ENCODE measurements at places on chromosomes 1 and 21.

GRCh38 chr1:219304227-219305226 is 130.8 kb downstream of the LYPLAL1 start:
- DNase-seq: no peak

- DNase-seq: no peak
Observed at GRCh38 chr1:96569288-96569687, 152.3 kb upstream of the PTBP2 start.

GRCh38 chr1:71223641-71224340 is 143.0 kb upstream of the ZRANB2 start:
- DNase-seq: no peak

DNA sequence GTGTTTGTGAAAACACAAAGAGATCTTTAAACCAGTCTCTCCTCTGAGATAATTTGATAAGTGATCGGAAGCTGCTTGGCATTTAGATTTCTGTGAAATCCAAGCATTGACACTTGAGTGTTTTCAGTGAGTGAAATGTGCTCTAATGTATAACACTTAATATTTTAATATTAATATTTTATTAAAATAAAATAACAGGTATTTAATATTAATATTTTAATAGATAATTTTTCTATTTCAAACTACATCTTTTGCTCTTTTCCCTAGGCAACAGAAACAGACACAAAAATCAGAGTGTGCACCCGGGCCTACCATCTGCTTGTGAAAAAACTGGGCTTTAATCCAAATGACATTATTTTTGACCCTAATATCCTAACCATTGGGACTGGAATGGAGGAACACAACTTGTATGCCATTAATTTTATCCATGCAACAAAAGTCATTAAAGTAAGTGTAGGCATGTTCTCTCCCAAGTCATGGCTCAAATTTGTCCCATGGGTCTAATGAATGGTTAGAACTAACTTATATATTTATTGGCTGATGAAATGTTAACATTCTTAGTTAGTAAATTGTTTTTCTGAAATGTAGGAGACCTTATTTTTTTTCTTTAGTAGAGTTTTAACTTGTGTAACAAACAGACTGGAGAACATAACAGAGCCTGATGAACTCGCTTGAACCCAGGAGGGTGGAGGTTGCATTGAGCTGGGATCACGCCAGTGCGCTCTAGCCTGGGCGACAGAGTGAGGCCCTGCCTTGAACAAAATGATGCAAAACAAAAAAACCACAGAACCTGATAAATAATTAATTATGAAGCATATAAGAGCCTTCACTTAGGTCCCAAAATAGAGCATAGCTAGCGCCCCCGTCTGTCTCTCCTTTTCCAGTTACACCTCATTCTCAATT is 55.2 kb downstream of the MTR start:
- DNase-seq: no peak

DNA sequence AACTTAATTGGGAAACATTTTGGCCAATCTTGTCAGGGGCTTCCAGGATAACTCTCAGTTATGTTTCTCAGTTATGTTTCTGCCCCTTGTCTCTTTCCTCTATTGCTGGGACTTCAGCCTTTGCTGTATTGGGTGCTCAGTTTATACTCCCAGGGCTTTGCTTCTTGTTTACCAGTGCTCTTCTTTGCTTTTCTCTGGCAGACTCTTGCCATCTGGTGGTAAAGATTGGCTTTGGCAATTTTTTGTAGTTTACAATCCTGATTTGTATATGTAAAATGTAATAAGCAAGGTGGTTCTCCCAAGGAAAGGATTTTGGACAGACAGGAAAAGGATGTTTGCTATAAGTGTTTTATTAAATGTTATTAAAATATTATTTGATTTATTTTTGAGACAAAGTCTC is 37.9 kb downstream of the FABP3 start:
- peak; percentile 8 for DNase-seq

DNA sequence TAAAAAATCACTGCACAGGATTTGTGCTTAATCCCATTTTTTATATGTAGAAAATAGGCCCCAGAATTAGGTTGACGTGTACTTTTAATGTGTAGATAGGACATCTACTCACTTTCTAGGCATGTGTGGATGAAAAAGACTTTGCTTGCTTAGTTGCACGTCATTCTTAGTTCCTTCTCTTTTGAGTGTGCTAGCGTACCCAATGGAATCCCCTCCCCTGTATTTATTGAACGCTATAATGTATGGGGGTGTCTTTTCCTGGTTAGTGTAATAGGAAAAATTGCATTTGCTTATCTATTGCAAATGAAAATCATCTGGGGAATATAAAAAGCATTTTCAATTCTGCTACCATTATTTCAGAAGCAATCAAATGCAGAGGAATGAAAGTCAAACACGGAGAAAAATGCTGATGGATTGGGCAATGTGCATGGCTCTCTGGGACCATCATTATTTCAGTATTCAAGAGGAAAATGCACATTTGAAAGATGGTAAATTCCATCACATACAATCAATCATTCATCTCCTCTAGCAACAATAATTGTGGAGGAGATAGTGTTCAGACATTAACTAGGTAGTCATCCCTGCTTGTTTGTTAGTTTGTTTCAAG is 277.0 kb upstream of the B3GALT2 start:
- DNase-seq: no peak

- no peak for DNase-seq
Observed at GRCh38 chr1:24899581-24900485, 30.2 kb downstream of the RUNX3 start.

- DNase-seq: no peak
Observed at GRCh38 chr1:67053535-67053784, 488 bp downstream of the SLC35D1 start.

DNA sequence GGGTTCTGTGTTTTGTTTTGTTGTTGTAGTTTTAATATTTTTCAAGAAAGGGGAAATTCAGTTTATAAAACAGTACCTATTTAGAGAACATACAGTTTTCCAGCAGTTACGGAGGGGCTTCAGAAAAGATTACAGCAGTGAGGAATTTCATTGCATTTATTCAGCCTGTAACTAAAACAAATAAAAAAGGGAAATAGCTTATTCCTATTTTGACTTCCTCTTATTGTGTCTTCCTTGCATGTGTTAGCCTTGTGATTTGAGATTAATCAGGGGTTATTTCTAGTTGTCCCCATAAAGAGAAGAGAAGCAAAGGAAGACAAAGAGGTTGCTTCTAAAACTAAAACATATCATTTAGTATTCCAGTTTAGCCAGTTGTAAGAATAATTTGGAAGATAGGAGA is 35.0 kb downstream of the CTTNBP2NL start:
- DNase-seq: no peak

GRCh38 chr1:245770156-245770555 is 615.4 kb downstream of the KIF26B start:
- DNase-seq: no peak

DNA sequence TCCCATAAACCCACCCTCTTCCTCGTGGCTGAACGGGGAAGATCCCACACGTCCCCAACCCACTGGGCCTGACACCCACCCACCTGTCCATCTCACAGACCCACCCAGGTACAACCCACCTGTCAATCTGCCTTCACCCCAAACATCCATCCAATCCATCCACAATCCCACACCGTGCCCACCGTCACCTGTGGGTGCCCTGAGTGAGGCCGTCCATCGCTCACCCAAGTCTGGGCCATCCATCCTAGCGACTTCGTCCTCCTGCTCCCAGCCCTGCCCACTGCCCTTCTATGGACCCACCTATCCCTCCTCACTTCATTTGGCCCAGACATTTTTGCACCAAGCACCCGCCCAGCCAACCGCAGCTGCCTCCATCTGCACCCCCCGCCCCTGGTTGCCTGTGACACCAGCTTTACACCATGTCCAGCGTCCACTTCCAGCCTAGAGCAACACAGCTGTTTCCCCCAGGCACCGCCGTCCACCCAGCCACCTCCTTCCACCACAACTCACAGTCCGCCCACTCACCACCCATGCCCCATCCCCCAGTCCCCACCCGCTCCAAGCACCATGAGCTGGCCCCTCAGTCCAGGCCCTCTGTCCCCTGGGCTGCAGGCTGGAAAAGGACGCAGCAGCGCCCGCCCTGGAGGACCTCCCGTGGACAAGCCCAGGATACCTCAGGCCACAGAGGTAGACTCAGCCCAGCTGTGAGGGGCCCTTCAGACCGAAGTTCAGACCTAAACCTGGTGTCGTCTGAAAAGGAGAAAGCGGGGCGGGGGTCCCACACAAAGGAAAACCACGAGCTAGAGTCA is 7.7 kb downstream of the TTLL10 start:
- DNase-seq: no peak

DNA sequence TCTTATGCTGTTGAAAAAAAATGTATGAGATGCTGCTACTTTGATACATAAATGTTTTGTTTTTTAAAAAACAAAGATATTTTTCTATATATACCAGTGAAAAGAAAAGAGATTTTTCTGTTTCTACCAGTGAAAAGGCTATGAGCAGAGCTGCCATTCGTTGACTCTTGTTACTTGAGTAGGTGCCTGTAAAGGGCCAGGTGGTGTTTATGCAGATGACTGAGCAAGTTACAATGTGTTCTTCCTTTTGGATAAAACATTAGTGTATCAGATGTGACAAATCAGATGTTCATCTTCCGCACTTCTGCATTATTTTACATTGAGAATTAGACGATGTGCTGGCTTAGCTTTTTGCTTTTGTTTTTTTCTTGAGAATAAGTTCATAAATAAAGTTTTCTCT is 45.4 kb downstream of the BARHL2 start:
- DNase-seq: no peak

DNA sequence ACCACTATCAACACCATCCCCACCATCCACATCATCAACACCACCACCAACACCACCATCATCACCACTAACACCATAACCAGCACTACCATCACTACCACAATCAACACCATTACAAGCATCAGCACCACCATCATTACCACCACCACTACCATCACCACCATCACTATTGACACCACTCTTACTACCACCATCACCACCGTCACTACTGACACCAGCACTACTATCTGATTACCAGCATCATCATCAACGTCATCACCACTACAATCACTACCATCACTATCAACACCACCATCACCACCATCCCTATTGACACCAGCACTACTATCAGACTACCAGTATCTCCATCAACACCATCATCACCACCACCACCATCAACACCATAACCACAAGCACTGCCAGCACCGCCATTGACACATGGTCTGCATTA is 106.1 kb upstream of the RUNX3 start:
- DNase-seq: no peak

- DNase-seq: no peak
Observed at GRCh38 chr21:43988016-43988415, 24.1 kb upstream of the TRAPPC10 start.

DNA sequence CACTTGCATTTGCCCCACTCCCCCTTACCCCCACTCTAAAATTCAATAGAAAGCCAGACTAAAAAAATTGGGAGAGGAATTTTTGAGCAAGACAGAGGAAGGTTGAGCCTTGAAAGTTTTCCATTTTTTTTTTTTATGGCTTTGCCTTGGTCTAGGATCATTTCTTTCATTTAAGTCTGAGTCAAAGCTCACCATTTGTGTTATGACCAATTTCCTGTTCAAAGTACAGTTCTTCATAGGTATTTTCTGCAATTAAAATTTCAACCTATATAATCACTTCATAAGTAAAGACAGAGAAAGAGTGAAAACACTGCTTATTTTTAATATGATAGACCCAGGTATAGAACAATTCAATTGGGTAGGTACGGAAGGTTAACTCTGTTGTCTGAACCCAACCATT is 436.6 kb upstream of the ADGRL2 start:
- no peak for DNase-seq

DNA sequence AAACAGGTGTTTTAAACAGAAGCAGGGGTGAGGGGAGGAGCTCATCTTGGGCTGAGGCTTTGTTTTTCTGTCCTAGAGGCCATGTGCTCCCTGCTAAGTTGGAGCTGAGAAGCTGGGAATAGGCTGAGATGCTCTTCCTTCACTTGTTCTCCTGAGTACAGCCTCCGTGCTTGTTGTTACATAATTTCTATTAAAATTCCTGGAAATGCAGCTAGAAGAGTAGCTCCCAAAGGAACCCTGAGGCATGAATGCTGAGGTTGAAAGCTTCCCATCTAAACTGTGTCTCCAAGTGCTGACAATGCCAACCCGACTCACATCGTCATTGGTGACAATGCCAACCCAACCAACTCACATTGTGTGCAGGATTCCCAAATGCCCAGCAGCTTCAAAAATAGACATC is 12.6 kb upstream of the ITPKB start:
- no peak for DNase-seq

DNA sequence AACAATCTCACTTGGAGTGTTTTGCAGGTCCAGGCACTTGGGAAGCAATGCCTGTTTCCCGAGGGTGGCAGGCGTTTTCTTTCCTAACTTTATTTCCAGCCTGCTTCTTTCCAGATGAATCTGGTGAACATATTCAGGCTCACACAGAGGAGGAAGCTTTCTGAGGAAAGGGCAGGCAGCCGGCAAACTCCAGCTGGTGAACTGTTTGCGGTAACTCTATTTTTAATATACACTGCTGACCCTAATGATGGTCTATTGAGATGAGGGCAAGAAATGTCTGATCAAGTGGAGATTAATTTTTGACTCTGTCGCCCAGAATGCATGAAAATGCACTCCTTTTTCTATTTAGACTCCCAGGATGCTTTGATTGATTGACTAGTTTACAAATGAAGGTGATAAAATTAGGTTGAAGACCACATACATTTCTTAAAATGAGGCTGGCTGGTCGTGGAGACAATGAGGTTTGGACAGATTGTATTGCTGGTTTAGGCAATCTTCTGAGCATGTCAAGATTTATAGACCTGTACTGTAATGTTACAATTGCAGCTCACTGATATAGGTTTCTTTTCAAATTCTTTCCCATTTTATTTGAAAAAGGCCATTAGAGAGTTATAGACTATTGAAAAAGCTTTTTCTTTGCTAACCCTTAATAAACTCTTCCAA is 153.8 kb downstream of the ATG4C start:
- no peak for DNase-seq

GRCh38 chr1:200351826-200352549 is 57.8 kb downstream of the ZNF281 start:
- DNase-seq: peak; percentile 99

DNA sequence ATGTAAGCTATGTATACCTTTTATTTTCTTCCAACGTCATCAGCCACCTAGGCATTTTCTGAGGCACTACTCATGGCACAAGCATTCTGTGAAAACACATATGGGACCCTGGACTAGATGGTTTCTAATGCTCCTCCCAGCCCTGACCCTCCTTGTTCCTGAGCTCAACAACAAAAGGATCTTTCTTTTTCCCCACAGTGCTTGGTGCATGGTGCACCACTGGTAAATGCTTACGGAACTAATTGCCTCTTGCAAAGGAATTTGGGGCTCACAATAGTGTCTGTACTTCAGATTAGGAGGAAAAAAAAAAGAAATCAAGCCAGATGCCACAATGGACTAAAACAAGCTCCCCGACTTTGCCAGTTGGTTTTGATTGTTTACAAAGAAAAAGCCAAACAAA is 390.5 kb downstream of the PLPP3 start:
- DNase-seq: no peak

All from GM04503 (cell line).